ENCODE measurements at places on chromosomes 2 and 18.

- no peak for DNase-seq
Observed at GRCh38 chr2:99403524-99403923, 66.3 kb downstream of the EIF5B start.

- DNase-seq: no peak
Observed at GRCh38 chr2:78865667-78866066, 159.8 kb upstream of the REG3G start.

GRCh38 chr2:121288454-121289231, 3.6 kb upstream of the TFCP2L1 start:
- no peak for DNase-seq

DNA sequence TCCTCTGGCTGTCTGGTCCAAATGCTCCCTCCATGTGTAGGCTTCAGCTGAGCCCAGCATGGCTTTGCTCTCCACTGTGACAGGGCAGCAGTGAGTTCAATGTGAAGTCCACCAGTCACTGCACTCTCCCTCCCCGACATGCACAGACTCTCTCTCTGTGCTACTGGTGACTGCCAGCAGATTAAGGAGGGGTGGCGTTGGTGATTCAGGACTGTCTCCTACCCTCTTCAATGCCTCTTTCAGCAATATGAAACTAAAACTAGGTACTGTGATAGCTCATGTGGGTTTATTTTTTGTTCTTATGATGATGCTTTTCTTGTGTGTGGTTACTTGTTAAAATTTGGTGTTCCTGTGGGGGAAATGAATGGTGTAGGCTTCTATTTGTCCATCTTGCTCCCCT, 201.0 kb upstream of the RBMS1 start:
- no peak for DNase-seq

- DNase-seq: no peak
Observed at GRCh38 chr2:208042041-208042440, 16.7 kb upstream of the PLEKHM3 start.

- no peak for DNase-seq
Observed at GRCh38 chr18:76588601-76589226, 93.7 kb upstream of the ZNF516 start.

DNA sequence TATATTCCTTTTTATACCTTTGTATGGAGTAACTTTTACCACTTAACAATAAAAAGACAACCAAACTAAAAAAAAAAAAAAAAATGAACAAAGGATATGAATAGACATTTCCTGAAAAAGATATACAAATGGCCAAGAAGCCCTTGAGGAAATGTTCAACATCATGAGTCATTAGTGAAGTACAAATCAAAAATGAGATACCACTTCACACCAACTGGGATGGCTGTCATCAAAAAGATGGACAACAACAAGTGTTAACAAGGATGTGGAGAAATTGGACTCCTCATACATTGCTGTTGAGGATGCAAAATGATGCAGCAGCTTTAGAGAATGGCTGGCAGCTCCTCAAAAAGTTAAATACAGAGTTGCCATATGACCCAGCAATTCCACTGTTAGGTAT, 22.6 kb upstream of the SCYGR2 start:
- DNase-seq: no peak

DNA sequence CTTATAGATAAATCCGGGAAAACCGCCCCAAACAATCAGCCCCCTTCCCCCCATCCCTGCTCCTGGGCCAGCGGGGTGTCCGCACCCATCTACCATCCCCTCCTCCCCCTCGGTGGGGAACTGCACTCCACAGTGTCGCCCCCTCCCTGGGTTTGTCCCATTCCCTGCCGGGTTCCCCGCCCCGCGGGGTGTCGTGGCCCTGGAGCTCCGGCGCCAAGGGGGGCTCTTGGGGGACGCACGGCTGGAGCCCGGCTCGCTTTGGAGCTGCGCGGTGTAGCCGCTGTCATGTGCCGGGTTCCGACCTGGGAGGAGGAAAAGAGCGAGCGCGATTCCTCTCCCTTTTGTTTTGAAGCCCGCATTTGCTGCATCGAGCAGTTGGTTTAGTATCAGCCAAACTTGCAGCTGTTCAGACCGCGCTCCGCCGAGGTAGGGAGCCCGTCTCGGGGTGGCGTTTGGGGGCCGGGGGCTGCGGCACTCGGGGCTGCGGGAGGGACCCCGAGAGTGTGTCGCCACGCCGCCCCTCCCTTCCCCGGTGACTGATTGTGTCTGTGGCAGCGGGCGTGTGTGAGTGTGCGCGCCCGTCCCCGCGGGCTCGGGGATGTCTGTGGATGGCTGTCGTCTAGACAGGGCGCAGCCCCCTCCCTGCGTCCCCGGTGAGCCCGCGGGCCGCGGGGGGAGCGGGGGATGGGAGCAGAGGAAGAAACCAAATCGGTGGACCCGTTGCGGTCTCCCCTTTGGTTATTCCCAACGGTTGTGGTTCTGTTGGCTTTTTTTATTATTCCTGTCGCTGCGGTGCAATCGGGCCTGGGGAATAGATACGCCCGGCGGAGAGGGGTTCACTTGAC, 797 bp downstream of the CTIF start:
- DNase-seq: no peak

- no peak for DNase-seq
Observed at GRCh38 chr2:64863097-64863820, 125.9 kb upstream of the SLC1A4 start.

GRCh38 chr2:86254576-86255538, 55.6 kb downstream of the MRPL35 start:
- DNase-seq: no peak

- DNase-seq: no peak
Observed at GRCh38 chr2:70340075-70340474, 38.2 kb upstream of the FAM136A start.

DNA sequence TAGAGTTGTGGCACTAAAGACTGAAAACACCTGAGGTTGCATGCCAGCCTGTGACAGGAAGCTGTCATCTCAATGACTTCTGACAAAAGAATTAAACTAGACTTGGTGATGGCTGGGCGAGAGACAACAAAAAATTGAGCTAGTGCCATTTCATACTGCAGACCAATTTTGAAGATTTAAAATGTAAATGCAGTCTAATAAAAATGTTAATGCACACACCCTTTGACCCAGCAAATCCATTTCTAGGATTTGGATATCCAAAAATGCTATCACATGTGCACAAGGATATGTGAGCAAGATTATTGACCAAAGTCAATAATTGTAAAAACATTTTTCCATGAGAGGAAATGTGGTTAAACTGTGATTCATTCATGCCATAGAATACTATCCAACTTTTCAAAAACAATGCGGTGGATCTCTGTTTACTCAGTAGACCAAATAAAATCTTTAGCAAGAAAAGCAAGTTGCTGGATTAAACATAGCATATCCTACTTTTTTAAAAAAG, 5.6 kb downstream of the FBXO36 start:
- DNase-seq: no peak

DNA sequence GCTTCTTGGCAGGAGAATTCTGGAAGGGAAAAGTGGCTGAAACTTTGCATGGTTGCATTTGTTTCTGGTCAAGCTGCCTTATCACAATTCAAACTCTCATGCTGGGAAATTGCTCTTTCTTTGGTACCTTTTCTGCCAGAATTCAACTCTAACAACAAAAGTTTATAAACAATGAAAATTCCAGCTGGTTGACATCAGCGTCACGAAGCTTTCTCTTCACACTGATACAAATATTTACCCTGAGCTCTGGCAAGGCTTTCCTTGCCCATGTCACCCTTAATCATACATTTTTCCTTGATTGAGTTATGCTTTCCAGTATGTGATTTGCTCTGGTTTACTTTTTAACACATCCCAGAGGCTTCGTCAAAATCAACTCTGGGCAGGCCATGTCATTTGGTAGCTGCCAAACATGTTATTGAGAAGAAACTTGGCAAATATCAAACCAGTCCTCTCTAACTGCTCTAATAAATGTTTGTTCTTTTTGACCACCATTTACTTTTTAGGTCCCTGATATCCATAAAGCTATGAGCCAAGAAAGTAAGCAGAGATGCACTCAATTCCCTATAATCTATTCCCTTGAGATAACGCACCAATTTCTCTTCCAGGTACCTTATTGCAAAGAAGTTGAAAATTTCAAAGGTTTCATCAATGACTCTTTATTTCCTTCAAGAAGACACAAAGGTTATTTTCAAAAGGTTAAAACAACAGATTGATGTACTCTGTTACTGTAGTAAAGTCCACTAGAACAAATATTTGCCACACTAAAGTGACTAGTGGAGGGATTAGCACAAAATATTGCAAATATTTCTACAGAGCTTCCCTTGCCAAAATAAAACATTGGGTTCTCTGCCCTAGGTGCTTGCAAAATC, 1241.1 kb upstream of the ZEB2 start:
- DNase-seq: no peak

- no peak for DNase-seq
Observed at GRCh38 chr2:85933753-85934594, 45.2 kb upstream of the ST3GAL5 start.

GRCh38 chr2:128464456-128464855, 145.8 kb upstream of the HS6ST1 start:
- DNase-seq: no peak

- no peak for DNase-seq
Observed at GRCh38 chr2:18896125-18896764, 306.9 kb upstream of the NT5C1B start.

GRCh38 chr2:234691214-234691575, 194.3 kb upstream of the ARL4C start:
- no peak for DNase-seq

DNA sequence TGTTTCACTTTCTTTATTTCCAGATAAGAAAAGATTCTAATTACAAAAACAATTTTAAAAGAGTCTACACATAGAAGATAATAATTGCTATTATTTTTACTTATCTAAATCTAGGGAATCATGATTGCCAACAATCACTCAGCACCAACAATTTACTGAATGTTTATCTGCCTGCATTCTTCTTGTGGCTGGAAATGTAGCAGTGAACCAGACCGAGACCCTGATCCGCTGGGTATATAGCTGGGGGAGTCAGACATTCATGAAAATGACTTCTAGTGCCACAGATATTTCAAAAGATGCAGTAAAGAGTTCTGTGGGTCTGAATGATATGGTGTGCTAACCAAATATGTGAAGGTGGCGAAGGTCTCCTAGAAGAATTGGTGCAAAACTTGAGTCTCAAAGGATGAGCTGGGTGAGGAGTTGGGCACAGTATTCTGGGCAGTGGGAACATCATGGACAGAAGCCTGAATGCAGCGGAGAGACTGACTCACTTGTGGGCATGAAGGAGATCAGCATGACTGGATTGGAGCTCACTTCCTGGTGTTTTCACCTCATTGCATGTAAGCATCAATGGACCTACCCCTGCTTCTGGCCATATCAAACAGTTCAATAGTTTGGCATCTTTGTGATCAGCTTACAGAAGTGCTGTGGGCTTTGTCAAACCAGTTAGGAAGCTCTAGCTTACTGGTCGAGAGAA, 26.1 kb upstream of the FN1 start:
- DNase-seq: no peak

- DNase-seq: no peak
Observed at GRCh38 chr18:1511619-1512311, 607.1 kb downstream of the ADCYAP1 start.

GRCh38 chr2:38626326-38627035, 23.8 kb upstream of the HNRNPLL start:
- DNase-seq: no peak

GRCh38 chr2:20626698-20627513, 24.0 kb downstream of the HS1BP3 start:
- no peak for DNase-seq

GRCh38 chr2:13009027-13009642, 292.4 kb downstream of the TRIB2 start:
- no peak for DNase-seq
